ENCODE measurements at places on chromosomes 12 and 14.

DNA sequence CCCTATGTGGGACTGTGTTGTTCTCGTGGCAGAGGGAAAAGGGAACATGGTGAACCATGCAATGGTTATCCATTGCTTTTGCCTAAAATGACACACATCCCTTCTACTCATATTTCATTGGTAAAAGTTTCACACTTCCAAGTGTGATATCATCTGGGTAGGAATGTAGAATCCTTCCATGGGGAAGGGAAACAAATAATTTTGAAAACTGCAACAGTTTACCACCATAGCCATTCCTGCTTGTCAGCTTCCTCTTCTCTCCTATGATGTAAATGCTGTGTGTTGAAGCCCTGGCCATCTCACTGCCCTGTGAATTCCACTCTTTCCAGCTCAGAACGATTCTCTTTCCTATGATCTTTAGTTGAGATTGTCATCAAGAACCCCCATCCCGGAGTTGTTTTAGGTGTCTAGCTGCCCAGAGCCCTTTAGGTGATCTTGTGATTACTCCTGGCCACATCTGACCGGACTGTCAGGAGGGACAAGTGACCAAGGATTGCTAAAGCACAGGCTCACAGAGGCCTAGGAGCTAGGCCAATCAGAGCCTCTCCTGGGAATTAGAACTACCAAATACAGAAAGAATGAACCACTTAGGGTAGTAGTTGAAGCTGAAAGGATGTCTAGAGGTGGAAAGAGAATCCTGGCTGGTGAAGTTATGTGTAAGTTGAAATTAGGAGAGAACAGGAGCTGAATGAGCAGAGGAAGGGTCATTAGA lies 84.6 kb downstream of the VCPKMT start:
- no peak for DNase-seq
- H3K4me3 ChIP-seq: no peak overlapping the region
- H3K27me3 ChIP-seq: no peaks in the 10 kb centered on the region

- no peaks in the 10 kb centered on the region for H3K36me3 ChIP-seq
- no peaks in the 10 kb centered on the region for H3K4me1 ChIP-seq
- no peaks in the 10 kb centered on the region for H3K27me3 ChIP-seq
- H3K27ac ChIP-seq: no peak overlapping the region
- no peak overlapping the region for H3K4me3 ChIP-seq
These were observed 156.0 kb upstream of the PLEKHG7 start for GRCh38 chr12:92546635-92547348.

DNA sequence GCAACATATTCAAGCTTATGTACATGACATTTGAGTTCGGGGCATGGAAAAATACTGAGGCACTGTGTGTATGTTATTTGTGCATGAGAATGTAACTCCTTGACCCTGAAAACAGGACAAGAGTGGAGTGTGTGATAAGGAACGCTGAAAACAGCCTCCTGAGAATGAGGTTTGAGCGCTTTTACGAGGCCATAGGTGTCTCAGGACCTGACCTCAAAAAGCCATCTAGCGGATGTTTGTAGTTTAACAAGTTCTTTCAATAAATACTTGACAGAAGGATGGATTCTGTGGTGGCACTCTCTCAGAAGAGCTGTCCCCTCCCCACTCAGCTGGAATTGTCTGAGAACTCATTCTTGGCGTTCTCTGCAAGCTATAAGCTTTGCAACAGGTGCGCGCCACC lies 350.5 kb upstream of the TMTC1 start:
- no peak for DNase-seq
- H3K27me3 ChIP-seq: no peaks in the 10 kb centered on the region
- no peaks in the 10 kb centered on the region for H3K36me3 ChIP-seq

GRCh38 chr14:31690056-31690455 lies 128.9 kb downstream of the NUBPL start:
- no peaks in the 10 kb centered on the region for H3K27me3 ChIP-seq
- H3K27ac ChIP-seq: no peak overlapping the region
- H3K4me3 ChIP-seq: no peak overlapping the region
- H3K36me3 ChIP-seq: no peaks in the 10 kb centered on the region
- no peak for DNase-seq

- no peaks in the 10 kb centered on the region for H3K36me3 ChIP-seq
These were observed 178.8 kb downstream of the GRIP1 start for GRCh38 chr12:66500091-66500490.

- H3K36me3 ChIP-seq: no peaks in the 10 kb centered on the region
- no peak overlapping the region for H3K4me3 ChIP-seq
- peaks cover 4% of the 10 kb centered on the region for H3K4me1 ChIP-seq
- no peak for DNase-seq
- no peaks in the 10 kb centered on the region for H3K27me3 ChIP-seq
These were observed 10.7 kb upstream of the ATP2A2 start for GRCh38 chr12:110270125-110270962.

- H3K4me3 ChIP-seq: no peak overlapping the region
- H3K27me3 ChIP-seq: no peaks in the 10 kb centered on the region
- H3K36me3 ChIP-seq: no peaks in the 10 kb centered on the region
- no peak overlapping the region for H3K27ac ChIP-seq
- DNase-seq: no peak
These were observed 11.9 kb downstream of the SPPL3 start for GRCh38 chr12:120892265-120892664.

DNA sequence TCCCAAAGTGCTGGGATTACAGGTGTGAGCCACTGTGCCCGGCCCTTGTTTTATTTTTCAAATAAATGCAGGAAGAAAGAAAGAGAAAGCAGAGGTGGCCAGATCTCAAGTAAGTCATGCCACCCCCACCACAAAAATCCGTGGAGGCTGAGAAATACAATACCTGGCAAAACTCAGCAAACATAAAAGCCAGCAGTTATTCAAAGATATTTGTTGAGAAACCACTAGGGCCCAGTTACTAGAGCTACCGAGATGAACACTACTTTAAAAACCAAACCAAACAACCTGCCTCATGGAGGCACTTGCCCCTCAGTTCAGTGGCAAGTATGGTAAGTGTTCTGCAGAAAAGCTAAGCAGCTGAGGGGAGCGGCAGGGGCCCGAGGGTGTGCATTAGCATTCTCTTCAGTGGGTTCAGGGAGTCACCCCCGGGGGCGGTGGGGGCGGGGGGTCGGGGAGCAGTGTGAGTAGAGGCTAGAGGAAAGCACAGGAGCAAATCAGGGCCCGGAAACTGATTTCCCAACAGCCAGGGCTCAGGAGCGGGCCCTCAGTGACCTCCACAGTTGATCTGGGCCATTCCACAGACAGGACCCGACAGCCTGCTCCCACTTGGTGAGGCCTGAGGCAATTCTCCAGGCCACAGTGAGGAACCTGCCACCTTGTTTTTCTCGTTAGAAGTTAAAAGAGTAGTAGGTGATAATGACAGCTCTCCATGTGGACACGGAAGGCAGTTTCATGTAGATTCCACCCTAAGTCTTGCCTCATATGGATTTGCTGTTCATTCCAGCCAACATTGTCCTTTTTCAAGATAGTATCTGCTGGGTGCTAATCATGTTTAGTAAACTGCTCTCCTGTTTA lies 8.6 kb downstream of the EVL start:
- no peaks in the 10 kb centered on the region for H3K4me1 ChIP-seq
- no peaks in the 10 kb centered on the region for H3K27me3 ChIP-seq
- no peaks in the 10 kb centered on the region for H3K36me3 ChIP-seq
- no peak overlapping the region for H3K27ac ChIP-seq
- DNase-seq: no peak

DNA sequence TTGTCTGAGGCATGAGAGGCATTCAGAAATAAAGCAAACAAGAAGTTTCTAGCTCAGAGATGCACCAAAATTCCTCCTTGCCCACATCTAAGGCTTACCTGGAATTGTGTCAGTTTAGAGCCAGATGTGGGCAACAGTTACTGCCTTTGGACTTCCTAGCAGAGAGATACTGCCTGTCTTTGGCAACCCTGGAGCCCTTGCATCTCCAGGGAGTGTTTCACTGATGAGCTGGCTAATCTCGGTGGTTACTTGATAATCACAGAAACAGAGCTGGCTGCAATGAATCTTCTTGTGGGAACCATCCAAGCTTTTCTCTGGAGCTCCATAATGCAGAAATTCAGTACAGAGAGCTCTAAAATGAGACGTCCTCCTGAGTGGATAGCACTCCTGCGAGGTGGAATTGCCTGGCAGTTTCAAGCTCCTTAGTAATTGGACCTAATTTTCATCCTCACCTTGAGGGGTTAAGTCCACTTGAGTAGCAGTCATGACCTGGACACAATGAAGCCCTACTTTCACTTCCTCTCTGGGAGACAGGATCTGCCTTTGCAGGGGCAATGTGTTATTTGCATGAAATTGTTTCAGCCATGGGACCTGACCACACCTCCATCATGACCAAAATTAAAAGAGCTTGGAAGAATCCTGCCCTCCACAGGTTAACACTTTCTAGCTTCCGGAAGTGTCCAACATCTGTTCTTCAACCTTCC lies 108.8 kb upstream of the ARHGAP5 start:
- no peak for DNase-seq
- no peaks in the 10 kb centered on the region for H3K27me3 ChIP-seq
- no peak overlapping the region for H3K4me3 ChIP-seq
- H3K4me1 ChIP-seq: no peaks in the 10 kb centered on the region

DNA sequence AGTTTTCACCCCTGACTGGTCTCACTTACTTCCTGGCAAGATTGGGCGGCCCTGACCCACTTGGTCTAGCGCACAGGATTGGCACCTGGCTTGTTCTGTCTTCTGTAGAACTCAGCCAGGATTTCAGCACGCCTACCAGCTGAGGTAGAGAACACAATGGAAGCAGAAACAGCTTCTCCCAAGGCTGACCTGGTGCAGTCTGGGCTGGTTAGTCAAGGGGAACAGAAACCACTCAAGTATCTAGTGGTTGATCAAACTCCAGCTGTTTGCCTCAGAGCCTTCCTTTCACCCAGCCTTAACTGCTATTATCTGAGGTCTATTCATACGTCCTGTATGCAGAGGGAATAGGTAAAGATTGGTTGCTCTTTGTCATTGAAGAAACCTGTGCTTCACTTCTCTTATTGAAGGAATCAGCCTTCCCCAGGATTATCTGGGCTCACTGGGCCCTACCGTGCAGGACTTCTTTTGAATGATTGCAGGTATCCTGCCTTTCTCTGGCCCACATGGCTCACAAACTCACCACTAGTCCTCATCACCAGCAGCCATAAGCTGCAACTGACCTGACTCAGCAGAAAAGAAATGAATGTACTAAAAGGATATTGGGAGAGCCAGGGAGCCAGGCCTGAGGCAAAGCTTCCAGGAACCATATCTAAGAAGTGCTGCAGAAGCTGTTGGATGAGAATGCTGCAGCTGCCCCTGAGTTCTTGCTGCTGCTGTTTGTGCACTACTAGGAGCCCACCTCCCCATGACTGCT lies 2.5 kb upstream of the PLEKHD1 start:
- H3K27me3 ChIP-seq: no peaks in the 10 kb centered on the region
- H3K4me1 ChIP-seq: no peaks in the 10 kb centered on the region
- no peak for DNase-seq
- H3K4me3 ChIP-seq: no peak overlapping the region

GRCh38 chr14:64806862-64807495 lies 72.7 kb downstream of the SPTB start:
- H3K4me1 ChIP-seq: peaks cover 11% of the 10 kb centered on the region
- H3K4me3 ChIP-seq: no peak overlapping the region
- DNase-seq: no peak
- peak overlapping the region; percentile 68 for H3K27ac ChIP-seq

DNA sequence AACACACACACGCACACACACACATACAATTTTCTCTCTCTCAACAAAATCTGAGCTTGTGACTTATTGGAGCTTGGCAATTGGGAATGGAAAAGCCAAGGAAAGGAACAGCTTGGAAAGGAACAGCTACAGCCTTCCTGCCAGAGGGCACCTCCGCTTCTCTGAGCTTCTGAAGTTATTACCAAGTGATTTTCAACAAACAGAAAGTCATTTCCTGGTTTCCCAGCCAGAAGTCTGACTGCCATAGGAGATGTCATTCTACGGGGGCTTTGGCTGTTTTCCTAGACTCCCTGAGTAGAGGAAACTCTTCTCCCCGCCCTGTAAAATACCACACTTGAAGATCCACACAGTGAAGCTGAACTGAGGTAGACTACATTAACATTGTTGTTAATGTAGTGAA lies 198.3 kb downstream of the CFAP54 start:
- H3K27me3 ChIP-seq: no peaks in the 10 kb centered on the region
- no peaks in the 10 kb centered on the region for H3K36me3 ChIP-seq
- no peak overlapping the region for H3K27ac ChIP-seq
- H3K4me1 ChIP-seq: no peaks in the 10 kb centered on the region
- no peak for DNase-seq

- no peak overlapping the region for H3K4me3 ChIP-seq
- no peaks in the 10 kb centered on the region for H3K4me1 ChIP-seq
- H3K36me3 ChIP-seq: no peaks in the 10 kb centered on the region
- H3K27ac ChIP-seq: no peak overlapping the region
These were observed 7.8 kb downstream of the IRAK3 start for GRCh38 chr12:66196806-66197205.

GRCh38 chr12:43112101-43112920 lies 439.7 kb downstream of the ADAMTS20 start:
- no peaks in the 10 kb centered on the region for H3K27me3 ChIP-seq
- H3K4me1 ChIP-seq: no peaks in the 10 kb centered on the region
- no peak overlapping the region for H3K27ac ChIP-seq
- DNase-seq: no peak

DNA sequence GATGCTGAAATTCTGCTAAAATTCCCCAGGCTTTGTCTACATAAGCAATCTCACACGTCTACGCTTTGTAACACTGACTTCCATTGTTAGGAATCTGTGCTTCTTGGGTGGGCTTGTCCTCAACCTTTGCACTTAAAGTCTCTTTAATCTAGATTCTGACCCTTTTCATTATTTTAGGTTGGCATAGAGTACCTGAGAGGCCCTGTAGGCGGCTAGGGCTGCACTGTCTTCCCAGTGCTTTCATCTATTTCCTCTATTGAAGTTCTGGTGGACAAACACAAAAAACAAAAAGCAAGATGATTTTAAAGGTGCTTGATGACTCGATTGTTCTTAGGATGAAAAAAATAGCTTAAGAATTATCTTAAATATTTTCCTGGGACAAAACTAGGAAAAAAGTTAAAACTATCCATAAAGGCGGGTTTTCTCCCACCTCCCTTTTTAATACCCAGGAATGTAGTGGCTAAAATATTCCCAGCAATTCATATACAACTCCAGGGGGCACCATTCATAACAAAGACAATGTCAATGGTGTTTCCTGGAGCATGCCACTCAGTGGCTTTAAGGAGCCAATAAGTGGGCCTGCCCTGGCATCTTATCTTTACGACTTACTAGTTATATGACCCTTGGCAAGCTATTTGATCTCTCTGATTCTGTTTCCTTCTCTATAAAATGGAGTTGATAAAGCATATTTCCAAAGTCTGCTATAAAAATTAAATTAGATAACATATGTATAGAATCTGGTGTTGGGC lies 197.5 kb downstream of the STXBP6 start:
- H3K36me3 ChIP-seq: no peaks in the 10 kb centered on the region
- H3K4me1 ChIP-seq: no peaks in the 10 kb centered on the region
- H3K27me3 ChIP-seq: no peaks in the 10 kb centered on the region
- H3K27ac ChIP-seq: no peak overlapping the region
- no peak overlapping the region for H3K4me3 ChIP-seq

GRCh38 chr12:116881325-116881876 lies at the start of gene HRK:
Gene HRK (minus strand): TSS chr12:116881441. CDS start chr12:116881307, 134 bp downstream.
- no peak within 1 kb of the TSS for H3K27ac ChIP-seq
- no peak for DNase-seq
- H3K36me3 ChIP-seq: no peaks in the 10 kb centered on the region
- H3K4me1 ChIP-seq: peaks cover 2% of the 10 kb centered on the region
- H3K4me3 ChIP-seq: peak within 1 kb of the TSS; percentile 58

Data from aorta (tissue), 5 donors.